ENCODE measurements at places on chromosomes 2 and 18.

- no peak for DNase-seq
Observed at GRCh38 chr2:187294043-187294442, 154.0 kb downstream of the CALCRL start.

DNA sequence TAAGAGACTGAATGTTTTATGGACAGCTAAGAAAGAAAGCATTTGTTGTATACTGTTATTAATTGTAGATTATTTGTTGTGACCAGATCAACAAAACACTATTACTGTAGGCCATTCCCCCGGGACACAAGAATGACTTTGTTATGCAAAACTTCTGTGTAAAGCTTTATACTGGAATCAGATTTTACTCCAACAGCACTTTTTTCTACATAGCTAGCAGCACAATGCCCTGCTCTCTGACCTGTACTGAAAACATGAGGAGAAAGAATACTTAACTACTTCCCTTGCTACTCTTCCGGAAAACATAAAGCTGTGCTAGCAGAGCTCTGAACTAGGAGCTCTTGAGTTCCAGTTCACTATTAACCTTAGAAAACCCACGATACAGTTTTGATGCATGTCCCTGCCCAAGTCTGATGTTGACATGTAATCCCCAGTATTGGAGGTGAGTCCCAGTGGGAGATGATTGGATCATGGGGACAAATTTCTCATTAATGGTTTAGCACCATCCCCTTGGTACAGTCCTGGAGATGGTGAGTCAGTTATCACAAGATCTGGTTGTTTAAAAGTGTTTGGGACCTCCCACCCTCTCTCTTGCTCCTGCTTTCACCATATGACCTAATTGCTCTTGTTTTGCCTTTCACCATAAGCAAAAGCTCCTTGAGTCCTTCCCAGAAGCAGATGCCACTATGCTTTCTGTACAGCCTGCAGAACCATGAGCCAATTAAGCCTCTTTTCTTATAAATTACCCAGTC is 601.1 kb upstream of the PIK3C3 start:
- no peak for DNase-seq

- no peak for DNase-seq
Observed at GRCh38 chr18:57771626-57772025, 31.5 kb downstream of the ATP8B1 start.

DNA sequence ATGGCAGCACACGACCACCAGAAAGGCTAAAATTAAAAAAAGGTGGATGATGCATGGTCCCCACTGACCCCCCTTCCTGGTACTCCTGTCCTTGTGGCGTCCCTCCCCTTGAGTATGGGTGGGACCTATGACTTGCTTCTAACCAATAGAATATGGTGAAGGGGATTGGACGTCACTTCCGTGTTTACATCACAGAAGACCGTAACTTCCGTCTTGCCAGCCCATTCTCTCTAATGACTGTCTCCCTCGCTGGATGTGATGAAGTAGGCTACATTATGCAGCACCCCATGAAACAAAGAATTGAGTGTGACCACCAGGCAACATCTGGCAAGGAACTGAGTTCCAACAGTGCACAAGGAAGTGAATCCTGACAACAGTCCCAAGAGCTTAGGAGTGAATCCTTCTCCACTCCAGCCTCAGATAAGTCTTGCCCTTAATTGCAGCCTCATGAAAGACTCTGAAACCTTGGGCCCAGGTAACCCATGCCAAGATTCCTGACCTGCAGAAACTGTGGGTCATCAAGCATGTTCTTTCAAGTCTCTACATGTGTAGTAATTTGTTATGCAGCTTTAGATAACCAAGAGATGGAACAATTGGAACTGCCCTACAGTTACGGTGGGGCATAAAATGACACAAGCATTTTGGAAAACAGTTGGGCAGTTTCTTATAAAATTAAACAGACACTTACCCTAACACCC is 80.1 kb upstream of the NPAS2 start:
- DNase-seq, result no peak

DNA sequence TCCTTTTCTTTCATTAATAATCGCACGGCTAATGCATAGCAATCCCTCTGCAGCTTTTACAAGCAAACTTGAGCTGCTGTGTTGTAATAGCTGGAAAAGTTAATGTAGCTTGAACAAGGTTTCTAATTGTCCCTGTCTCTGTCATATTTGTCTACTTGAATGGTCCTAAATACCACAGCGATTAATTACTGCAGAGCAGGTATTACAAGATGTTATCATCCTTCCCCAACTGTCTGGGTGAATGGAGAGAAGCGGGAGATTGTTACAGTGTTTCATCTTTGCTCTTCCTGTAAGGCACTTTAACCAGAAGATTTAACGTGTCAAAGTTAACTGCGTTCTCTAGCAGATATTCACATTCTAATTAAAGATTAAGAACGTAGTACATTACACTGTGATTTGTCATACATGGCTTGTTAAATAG is 422.2 kb upstream of the POU3F3 start:
- no peak for DNase-seq

GRCh38 chr2:119630121-119630520 is 48.9 kb upstream of the TMEM177 start:
- DNase-seq, result no peak

DNA sequence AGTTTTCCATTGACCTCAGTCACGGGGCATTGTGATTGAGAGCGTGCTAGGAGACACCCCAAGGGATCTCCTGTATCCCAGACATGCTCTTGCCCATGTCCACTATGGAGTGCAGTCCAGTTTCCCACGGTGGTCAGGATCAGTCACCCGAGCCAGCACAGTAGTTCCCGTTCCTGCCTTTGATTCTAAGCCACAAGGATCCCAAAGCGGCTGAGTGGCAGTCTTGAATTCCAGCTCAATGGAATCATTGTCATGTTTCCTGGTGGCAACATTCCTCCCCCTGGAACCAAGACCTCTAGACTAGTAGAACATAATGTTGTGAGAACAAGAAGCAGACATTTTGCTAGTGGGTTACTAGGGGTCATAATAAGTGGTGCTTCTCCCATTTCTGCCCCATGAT is 154.3 kb downstream of the SEPTIN10 start:
- DNase-seq, result no peak

DNA sequence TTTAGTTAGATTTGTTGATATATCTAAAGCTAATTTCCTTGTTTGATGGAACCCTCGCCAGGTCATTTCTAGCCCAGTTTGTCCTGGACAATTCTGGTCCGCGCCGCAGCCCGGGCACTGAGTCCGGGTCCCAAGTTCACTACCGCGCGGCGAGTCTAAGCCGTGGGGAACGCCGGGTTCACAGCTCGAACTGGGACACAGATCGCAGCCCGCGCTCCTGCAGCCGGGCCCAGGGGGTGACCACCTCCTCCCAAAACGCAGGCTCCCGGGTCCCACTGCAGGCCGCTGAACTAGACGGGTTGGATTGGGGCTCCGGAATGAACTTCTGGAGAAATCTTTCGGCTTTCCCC is 681 bp downstream of the ACADL start:
- DNase-seq, result no peak

GRCh38 chr2:23377771-23378170 is 7.2 kb upstream of the KLHL29 start:
- DNase-seq, result no peak

- no peak for DNase-seq
Observed at GRCh38 chr2:176105078-176105729, 1.9 kb upstream of the HOXD11 start.

DNA sequence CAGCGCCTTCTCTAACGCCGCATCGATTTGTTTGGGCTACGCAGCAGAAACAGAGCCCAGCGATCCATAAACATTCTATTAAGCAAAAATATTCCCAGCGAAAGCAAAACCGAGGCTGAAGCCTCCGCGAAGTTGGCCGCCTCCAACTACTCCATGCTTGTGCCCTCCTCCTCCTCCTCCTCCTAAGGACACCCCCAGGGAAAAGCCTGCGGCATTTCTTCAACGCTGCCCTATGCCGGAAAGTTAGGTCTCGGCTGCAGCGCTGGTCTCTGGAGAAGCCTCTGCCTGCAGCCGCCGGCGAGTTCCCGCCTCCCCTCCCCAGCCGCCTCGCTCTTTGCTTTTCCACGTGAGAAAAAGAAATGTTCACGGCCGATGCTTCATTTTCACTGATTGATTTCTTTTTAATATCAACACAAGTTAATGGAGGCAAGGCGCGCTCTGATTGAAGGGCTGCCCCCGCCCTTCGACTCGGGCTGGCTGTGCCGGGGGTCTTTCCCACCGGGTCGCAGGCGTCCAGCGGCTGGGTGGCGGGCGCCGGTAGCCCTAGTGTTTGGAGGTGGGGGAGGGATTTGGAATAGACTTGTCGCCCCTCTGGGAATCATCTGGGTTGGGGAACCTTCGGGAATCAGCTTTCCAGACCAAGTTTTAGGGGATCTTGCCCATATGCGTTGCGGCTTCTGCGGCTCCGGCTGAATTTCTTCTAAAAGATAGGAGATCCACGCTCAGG is 3.9 kb downstream of the NRP2 start:
- no peak for DNase-seq

All from activated CD8-positive, alpha-beta memory T cell treated with anti-CD3 and anti-CD28 coated beads, Interleukin-2, amount 50 U/mL, for 4 hours (primary cell).